Activated T-helper 1 cell treated with anti-CD3 and anti-CD28 coated beads, Interleukin-2, amount 50 U/mL, for 16 hours (primary cell): ENCODE measurements at places on chromosomes 6 and 20.

DNA sequence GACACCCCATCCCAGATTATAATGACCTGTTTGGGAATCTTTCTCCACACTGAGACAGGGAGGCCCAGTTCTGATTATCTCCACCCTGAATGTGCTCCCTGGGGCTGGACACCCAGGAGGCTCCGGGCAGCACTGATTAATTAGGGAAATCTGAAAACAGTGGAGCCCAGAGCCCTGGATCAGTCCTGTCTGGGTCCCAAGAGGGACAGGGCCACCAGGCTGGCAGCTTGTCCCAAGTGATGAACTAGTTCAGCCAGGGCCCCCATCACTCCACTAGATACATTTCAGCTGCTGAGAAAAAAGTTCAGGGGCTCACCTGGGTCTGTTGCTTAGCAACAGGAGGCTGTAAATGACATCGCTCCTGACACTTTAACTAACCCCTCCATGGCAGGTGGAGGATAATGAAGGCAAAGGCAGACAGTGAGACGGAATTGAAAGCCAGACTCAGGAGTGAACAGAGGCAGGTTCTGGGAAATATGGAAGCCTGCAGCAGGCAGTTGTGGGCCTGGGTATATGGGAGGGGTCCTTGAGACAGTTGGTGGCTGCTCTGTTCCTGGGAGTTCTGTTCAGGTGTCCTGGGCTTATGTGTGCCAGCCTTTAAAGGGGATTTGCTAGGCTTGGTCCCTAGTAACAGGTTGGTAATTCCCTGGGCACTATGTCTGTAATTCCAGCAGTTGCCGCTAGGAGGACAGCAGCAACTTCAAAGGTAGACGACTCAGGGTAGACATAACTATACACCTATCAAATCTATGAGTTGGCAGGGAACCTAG lies 78.3 kb upstream of the CTNNBL1 start:
- DNase-seq: peak; percentile 15

GRCh38 chr6:53910834-53911233 lies 116.0 kb downstream of the LRRC1 start:
- DNase-seq: no peak

GRCh38 chr6:43911354-43912115 lies 141.5 kb downstream of the VEGFA start:
- DNase-seq: no peak

DNA sequence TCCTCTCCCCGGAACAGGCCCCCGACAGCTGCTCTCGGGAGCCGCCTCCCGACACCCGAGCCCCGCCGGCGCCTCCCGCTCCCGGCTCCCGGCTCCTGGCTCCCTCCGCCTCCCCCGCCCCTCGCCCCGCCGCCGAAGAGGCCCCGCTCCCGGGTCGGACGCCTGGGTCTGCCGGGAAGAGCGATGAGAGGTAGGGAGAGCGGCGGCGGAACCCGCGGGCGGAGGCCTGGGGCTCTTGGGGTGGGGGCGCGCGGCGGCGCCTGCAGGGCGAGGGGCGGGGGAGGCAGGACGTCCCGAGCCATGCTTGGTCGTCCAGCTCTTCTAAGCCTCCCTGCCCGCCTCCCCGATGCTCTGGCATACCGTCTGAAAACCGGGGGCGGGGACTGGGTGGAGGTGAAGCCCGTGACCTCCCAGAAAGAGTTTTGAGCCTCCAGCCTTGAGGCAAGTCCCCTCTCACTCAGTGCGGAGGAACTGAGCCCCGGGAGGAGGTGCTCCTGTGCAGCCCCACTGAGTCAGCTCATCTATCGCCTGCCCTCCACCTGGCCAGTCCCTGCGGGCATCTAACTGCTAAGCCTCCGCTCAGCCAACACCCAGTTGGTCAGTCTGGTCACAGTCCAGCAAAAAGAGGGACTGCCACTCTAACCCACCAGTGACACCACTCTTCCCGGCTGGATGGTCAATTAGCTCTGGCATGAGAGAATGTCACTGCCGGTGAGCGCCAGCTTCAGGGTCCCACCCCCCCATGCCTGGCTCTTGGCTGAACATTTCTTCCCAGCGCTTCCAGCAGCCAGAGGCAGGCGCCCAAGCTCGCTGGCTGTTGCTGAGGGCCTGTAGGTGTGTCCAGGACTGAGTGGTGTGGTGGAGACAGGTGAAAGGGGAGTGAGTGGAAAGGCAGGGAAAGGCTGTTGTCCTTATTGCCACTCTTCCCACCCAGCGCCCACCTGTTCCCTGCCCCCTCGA lies 482 bp downstream of the DDR1 start:
- peak; percentile 15 for DNase-seq

GRCh38 chr6:105907991-105908390 lies 178.1 kb upstream of the PRDM1 start:
- no peak for DNase-seq
